ENCODE measurements at places on chromosomes 12 and 14.

DNA sequence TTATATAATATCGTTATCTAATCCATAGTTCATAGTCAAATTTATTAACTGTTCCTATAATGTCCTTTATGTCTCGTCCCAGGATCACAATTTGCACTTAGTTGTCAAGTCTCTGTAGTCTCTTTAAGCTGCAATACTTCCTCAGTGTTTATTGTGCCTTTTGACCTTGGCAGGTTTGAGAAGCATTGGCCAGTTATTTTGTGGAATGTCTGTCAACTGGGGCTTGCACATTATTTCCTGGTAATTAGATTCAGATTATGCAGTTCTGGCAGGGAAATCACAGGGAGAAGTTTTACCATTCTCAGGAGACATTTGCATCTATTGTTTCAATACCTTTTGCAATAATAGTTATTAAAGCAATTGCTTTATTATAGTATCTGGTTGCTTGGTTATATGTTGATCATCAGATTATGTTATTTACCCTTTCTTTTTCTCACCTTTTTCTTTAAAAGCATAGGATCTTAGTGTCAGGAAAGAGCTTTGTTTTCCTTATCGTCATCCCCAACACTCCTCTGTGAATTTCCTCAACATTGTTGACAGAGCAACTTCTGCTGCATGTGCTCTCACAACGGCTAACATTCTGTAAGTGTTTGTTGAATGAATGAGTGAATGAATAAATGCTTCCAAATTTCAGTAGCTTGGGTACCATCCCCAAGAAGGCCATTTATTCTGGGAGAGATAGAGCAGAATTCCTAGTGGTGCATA is 3.7 kb upstream of the ART4 start:
- DNase-seq: no peak

GRCh38 chr12:55733021-55733555 is 4.3 kb upstream of the CD63 start:
- no peak for DNase-seq

DNA sequence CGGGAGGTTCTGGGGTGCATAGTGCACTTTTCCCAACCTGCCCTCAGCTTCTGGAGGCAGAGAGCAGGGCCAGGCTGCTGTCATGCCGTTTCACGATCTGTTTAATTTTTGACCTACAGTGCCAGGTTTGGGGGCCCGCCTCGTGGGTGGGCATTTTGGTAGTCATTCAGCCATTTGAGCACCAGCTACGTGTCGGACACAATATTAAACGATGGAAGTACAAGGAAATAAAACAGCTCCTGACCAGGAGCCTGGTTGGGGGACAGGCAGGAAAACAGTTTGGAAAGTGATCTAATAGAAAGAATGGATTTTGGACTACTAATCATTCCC is 708 bp downstream of the FNTB start:
- DNase-seq: no peak

DNA sequence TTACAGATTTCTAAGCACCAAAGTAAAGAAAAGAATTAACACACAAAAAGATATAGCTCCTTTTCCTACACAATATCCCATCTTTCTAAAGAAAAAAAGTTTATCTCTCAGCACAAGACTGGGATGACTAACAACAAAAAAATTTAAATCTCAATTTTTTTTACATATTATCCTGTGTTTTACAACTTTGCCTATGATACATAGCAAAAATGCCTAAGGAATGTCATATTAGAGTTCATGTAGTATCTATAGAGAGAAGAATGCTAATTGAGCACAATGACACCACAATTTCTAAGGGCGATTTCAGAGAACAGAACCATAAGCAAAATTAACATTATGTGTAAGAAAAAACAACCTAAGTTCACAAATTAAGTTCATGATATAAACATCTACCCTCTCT is 16.3 kb downstream of the C2CD5 start:
- DNase-seq: no peak

DNA sequence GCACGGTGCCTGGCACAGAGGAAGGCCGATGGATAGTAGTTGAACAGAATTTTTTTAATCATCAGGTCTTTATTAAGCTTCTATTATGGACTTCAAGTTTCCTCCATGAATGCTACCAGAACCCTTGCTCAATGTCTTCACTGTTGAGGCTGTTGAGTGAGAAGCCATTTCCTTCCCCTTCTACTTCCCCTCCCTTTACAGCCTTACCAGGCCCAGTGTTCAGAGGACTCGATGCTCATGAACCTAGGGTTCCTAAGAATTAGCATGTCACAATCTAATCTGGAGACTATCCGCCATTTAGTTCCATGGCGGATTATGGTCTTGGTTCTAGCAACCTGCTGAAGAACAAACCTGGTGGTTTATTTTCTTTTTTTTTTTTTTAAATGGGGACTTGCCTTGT is 17.7 kb downstream of the ETV6 start:
- DNase-seq: no peak

DNA sequence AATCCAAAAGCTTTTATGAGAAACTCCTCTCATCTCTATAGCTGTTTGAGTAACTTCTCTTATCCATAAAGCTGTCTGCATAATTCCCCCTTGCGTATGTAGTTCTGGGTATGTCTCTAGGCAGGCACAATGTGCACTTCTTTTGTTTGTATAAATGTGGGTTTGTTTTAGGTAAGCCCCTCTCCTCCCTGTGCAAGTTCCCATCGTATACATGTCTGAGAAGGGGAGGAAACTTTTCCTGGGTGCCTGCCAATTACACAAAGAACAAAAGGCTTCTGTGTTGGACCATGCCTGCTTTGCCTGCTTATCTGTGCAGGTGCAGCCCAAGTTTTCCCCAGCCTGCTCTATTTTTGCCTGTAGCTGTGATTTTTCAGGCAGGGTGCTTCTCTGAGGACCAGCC is 96.7 kb downstream of the CCER1 start:
- no peak for DNase-seq

- DNase-seq: no peak
These were observed 30.4 kb downstream of the XRCC3 start for GRCh38 chr14:103684871-103685270.

Measured in NCI-H524 treated with DMSO at 0.1 percent for 48 hours (cell line).